NB4 (cell line): ENCODE measurements at places on chromosomes 1 and 21.
A peak's percentile ranks its signal among the peaks of the same experiment; 100 is the strongest.

DNA sequence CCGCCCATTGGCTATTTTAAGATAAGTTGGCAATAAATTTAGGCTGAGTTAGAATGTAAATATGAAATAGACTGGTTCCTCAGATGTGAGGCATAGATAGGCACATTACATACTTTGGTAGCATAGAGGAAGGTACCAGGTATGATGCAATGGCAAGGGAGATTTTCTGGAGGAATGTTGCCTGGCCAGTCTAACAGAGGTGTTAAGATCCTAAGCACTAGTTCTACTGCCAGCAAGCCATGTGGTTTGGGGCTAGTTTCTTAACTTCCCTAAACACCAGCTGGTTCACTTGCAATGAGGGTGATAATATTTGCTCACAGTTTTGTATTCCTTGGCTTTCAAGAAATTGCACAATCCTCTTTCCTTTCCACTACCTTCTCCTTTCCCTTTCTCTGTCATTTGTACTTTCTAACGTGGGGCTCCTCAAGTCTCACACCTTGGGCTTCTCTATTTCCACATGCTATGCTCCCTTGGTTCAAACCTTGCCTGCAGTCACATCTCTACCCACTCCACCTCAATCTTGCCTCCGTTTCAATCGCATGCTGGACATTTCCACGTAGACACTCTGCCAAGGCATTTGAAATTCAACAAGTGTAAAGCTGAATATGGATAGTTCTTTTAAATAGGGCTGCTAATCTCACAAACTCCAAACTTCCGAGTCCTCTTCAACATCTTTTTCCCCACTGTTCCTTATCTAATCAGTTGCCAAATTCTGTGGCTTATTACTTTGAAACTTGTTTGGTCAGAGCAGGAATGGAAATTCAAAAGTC lies 4.7 kb upstream of the CD55 start:
- DNase-seq: peak; percentile 88

- DNase-seq: no peak
These were observed 10.1 kb downstream of the ZZZ3 start for GRCh38 chr1:77672374-77672773.

DNA sequence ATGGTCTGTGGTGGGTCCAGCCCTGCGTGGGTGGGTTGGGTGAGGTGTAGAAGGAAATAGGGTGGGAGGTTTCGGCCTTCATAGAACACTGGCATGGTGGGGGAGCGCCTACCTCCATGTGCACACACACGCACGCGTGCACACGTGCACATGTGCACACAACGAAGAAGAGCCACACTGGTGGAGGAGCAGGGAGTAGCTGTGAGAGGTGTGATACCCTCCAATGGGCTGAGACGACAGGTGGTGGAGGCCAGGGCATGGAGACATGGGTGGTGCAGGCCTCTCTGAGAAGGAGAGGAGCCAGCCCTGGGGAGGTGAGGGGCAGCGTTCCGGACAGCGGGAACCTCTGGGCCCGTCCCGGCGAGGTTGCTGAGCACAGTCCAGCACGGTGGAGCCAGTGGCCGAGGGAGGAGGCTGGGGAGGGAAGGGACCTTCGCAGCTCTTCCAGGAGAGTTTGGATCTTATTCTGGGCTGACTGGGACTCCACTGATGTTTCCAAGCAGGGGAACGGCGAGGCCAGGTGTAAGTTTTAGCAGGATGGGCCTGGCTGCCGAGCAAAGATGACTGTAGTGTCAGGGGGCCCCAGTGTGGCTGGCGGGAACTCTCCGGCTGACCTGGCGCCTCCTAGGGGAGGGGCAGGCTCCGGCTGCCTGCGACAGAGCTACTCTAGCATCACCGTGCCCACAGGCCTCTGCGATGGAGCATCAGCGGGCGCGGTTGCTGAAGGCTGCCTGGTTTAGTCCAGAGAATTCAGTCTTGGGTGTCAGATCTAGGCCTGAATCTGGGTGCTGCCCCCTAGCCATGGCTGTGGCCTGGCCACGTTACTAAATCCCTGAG lies 107.2 kb downstream of the ARHGEF10L start:
- no peak for DNase-seq

DNA sequence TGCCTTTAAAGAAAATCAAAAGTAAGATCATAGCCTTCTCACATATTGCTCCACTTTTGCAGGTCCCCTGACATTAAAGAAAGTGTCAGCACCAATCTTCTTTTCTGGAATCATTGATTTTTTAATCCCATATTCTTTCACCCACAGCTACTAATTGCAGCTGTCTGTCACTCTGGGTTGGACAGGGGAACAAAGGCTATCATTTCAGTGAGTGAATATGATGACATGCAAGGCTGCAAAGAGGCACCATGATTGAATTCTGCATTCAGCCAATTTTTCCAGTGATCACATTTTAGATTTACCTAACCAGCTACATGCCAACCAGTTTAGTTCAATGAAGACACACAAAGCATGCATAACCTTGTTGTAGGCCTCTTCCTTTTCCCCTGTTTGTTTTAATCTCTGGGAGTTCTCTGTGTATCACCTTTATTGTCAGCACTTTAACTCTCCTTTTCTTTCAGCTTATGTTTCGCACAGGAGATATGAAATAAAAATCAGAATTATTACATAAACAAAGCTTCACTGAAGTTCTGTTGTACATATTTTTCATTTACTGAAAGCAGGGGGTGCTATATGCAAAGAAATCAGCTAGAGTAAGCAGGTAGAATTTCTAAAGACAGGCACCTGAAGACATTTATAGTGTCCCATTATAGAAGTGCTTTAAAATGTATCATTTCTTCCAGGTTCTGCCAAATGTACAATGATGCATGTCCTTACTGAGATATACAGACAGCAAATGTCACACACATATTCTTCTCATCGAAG lies 584.8 kb downstream of the PLA2G4A start:
- no peak for DNase-seq

DNA sequence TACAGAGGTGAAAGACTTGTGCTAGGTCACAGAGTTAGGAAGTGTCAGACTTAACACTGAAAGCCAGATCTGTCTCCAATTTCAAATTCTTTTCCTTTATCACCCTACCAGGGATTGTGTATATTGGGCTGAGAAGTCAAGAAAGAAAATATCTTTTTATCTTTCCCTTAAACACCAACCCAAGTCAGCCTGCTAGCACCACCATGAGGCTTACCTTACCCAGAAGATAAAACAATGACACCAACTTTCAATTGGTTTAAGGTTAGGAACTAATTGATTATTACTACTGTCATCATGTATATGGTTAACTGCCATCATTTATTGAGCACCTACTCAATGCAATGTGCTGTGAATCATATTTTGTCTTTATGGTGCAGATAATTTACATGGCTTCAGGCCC lies 178.9 kb upstream of the FOXD3 start:
- DNase-seq: no peak
